ENCODE measurements at places on chromosomes 3 and 15. TPM values are rescaled to one million over a fixed set of nuclear protein-coding genes. Genes with fewer than 3 reads are reported as not detected.

Gene LZTFL1
- 15.0 TPM for polyA plus RNA-seq

Gene ZDHHC23
- polyA plus RNA-seq = 0.99 TPM

Gene GRAMD1C
- 1.5 TPM for polyA plus RNA-seq

Gene GCNT3
- polyA plus RNA-seq = 0.17 TPM

GRCh38 chr3:40035177-40035576 is 225.8 kb downstream of the MYRIP start:
- no peak for DNase-seq

GRCh38 chr3:124229420-124229819 is 237.5 kb upstream of the ROPN1 start:
- no peak for DNase-seq

- no peak for DNase-seq
Observed at GRCh38 chr3:126486360-126486847, 10.7 kb upstream of the ZXDC start.

- DNase-seq = no peak
Observed at GRCh38 chr15:35937380-35937779, 391.4 kb upstream of the DPH6 start.

Measured in muscle of arm (tissue), 14 donors.